Fibroblast of the aortic adventitia (primary cell): ENCODE measurements at places on chromosomes 5 and 9. TPM values are rescaled to one million over a fixed set of nuclear protein-coding genes. Genes with fewer than 3 reads are reported as not detected.

Gene TXNDC15
- 39.9 and 85.9 TPM in 2 replicates for total RNA-seq

DNA sequence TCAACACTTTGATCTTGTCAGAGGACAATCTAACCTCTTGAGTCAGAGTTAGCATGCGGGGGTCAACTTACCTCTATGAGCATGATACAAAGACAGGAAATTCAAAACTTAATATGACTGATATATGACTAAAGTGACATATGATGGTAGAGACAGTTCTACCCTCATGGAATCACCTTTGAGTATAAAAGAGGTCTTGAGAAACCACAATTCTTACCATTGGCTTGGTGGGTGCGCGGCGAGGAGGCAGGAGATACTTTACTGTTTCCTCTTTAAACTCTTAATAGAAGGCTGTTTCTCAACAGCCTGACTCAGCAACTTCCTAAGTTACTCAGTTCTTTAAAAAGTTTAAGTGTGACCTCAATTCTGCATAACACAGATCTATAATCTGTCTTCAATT lies 372.8 kb downstream of the KIAA0825 start:
- DNase-seq: peak; percentile 13

- DNase-seq: peak; percentile 17
These were observed 489 bp downstream of the CHMP5 start for GRCh38 chr9:33265211-33265865.

DNA sequence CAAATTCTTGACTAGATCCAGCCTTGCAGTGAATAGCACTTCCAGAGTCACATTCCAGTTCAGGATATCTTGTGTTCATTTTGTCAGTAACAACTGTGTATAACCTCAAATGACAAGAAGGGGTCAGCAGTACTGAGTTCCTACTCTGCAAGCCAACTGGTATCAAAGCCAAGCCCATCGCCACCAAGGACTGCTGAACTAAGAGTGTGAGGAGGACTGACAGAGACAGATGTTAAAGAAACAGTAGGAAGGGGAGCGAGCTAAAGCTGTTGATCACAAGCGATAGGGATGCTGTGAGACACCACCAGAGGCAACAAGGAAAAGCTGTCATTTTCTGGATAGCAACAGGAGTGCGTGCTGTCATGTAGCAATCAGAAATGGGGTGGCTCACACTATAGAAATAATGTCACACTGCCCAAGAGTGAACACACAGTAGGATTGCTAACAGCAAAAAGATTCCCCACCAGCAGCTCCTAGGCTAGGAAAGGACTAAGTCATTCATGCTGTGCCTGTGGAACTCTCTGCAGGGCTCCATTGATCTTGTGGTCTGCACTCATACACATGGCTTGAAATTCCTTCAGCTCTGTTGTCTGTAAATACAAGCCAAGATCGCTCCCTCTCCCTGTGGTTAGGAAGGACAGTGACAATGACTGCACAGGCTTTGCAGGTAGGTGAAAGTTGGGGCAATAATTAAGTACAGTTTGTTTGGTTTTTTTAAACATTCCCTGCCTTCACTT lies 658.6 kb downstream of the NR2F1-AS1 start:
- no peak for DNase-seq

Gene SPINK7
- 0.41 TPM in 1 of 2 replicates, not detected in the other for total RNA-seq

Gene FABP6
- 1.5 TPM in 1 of 2 replicates, not detected in the other for total RNA-seq

Gene C5orf46
- not detected in 2 replicates for total RNA-seq

GRCh38 chr5:137564398-137564961 lies 65.4 kb upstream of the SPOCK1 start:
- no peak for DNase-seq

DNA sequence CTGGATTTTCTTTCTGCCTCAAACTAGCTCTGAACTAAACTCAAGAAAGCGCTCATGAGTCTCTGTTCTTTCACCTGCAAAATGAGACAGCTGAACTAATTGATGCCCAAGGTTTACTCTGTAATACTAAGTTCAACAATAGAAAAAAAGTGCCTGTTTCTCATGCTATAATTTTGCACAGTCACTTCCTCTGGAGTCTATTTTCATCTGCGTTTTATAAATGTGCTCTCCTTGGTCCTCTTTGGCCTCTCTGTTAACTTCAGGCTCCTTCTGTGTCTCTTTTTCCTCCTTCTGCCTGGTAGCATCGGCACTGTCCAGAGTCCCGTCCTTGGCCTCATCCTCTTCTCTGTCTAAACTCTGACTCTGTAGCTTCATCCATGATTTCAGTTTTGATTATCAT lies 311.9 kb upstream of the TLE4 start:
- no peak for DNase-seq

Gene TMOD1
- total RNA-seq: 0.16 and 0.18 TPM in 2 replicates

GRCh38 chr5:180591311-180591887 lies at the start of gene SCGB3A1:
TSS of gene SCGB3A1 (minus strand) at chr5:180591499. CDS start at chr5:180591462, 37 bp downstream.
- DNase-seq: no peak

GRCh38 chr9:113621309-113621791 lies 157.8 kb downstream of the RGS3 start:
- DNase-seq: peak; percentile 96

GRCh38 chr9:87676976-87677775 lies 48.7 kb upstream of the CTSL start:
- peak; percentile 51 for DNase-seq

GRCh38 chr9:37947977-37948376 lies 44.0 kb upstream of the SLC25A51 start:
- no peak for DNase-seq

Gene CNOT6
- 9.8 and 12.1 TPM in 2 replicates for total RNA-seq

- no peak for DNase-seq
These were observed 287.9 kb downstream of the SEC61B start for GRCh38 chr9:99509900-99510535.

GRCh38 chr9:34382879-34383278 lies 6.2 kb upstream of the MYORG start:
- no peak for DNase-seq

DNA sequence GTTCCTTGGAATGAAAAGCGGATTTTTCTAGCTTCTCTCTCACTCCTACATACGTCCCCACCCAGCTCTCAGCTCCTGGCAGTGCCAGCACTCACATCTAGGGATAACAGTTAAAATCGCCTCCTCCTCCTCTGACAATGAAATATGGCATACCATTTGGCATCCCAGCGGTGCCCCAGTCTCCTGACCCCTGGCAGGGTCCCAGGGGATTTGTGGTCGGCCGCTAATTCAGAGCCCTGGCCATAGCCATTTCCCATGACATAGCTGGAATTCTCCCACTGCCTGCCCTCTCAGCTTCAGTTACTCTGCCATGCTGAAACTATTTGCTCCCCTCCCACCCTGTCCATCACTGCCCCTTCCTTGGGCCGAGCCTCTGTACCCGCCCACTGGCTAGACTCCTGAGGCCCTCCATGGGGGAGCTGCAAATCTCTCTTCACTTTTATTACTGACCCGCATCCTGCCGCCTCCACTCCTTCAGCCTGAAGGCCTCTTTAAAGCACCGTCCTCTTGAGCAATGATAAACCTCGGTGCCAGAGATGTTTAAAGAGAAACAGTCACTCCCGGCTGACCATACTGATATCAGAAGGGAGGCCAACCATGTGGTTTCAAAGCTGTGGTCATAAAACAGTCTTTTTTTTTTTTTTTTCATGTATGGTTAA lies 139.8 kb downstream of the SLIT3 start:
- peak; percentile 98 for DNase-seq

Gene SLC25A48
- not detected in 2 replicates for total RNA-seq

GRCh38 chr9:137534256-137535119 lies 15.7 kb downstream of the PNPLA7 start:
- peak; percentile 71 for DNase-seq

- peak; percentile 66 for DNase-seq
These were observed 1.9 kb upstream of the SLC44A1 start for GRCh38 chr9:105242557-105242956.

DNA sequence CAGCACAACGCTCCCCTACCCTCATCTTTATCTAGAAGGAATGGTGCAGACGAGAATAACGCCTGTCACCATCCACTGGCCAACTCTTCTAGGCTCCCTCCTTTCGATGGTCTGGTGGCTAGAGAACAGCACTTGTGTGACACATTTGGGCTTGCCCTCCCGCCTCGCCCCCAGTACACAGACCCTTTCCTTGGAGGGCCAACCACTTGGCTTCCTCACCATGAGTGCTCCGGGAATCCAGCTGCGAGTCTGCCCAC lies 1.4 kb downstream of the GNAQ start:
- DNase-seq: no peak

- peak; percentile 55 for DNase-seq
These were observed 98.6 kb downstream of the YTHDC2 start for GRCh38 chr5:113612060-113612496.
